ENCODE measurements at places on chromosomes 12 and 14. TPM values are rescaled to one million over a fixed set of nuclear protein-coding genes. Genes with fewer than 3 reads are reported as not detected.

DNA sequence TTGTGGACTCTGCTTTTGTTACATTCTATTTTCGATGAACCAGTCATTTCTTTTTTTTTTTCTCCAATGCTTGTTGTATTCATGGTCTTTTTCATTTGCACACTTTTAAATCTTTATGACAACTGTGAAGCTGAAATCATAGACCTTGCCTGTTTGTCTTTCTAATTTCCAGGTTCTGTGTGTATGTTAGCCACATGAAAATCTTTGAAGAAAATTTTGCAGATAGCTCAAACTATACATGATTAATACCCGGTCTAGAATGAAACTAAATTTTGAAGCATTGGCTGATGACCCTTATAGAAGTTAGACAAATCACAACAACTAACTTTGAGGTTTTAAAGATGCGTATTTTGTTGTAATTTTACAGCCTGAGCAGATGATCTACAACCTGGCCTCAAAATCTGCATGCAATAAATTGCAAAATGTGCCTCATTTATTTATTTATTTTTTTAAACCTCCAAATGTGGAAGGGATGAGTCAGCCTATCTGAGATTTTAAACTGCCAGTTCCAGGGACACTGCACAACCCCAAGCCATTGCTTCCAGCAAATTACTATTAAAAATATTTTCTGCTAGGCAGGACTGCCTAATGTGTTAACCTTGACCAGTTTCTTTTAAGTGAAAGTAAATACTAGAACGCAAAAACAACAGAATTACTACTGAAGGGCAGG lies 96.3 kb upstream of the NAV3 start:
- H3K36me3 ChIP-seq = no peaks in the 10 kb centered on the region
- H3K27me3 ChIP-seq = no peaks in the 10 kb centered on the region
- DNase-seq = peak; percentile 20
- no peak overlapping the region for H3K27ac ChIP-seq

The ITPK1 gene
- 29.5 TPM for total RNA-seq

DNA sequence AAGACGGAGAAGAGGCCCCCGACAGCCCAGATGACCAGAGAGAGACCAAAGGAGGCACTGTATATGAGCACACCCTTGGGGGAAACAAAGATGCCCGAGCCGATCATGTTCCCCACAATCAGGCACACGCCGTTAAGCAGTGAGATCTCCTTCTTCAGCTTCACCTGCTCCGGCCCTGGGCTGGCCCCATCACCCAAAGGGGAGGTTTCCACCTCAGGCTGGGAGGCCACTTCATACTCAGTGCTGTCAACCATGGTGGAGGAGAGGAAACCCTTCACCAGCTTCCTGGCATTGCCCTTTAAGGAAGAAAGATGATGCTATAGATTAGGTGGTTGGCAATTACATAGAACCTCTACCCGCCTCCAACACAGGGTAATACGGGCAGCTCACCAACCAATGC lies 2.1 kb downstream of the SLC7A7 start:
- no peak overlapping the region for H3K27ac ChIP-seq
- H3K27me3 ChIP-seq = no peaks in the 10 kb centered on the region
- no peaks in the 10 kb centered on the region for H3K36me3 ChIP-seq

DNA sequence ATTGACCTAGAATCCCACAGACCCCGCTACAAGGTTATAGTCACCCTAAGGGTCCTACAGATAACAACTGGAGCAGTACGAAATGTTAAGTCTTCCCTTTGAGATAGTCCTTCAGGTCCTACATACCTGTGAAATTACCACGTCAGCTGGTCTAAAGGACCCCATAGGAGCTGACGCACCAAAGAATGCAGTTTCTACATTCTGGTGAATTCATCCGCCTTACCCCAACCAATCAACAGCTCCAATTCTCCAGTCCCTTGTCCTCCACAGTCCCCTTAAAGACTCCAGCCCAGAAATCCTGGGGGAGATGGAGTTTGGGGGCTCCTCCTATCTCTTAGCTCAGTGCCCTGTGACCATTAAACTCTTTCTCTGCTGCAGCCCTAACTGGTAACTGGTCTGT lies 36.2 kb upstream of the PRMT8 start:
- no peaks in the 10 kb centered on the region for H3K27me3 ChIP-seq
- H3K27ac ChIP-seq = no peak overlapping the region
- no peak for DNase-seq
- H3K4me3 ChIP-seq = no peak overlapping the region

DNA sequence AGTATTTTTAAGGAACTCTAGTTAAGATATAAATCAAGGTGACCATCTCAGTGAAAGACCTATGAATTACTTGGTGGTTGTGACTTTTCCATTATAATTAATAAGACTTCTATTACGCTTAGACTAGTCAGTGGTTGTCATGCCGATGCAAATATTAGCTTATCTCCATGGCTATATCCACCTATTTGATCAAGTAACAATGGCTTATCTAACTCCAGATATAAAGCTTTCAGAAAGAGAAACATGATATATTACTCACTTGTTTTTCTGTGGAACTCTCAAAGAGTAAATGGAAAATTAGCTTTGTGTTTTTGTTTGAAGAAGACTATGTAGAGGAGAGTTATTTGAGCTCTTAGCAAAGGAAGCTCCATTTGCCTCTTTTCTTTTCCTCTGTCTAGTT lies 323.8 kb upstream of the DCN start:
- H3K27ac ChIP-seq = no peak overlapping the region
- no peaks in the 10 kb centered on the region for H3K27me3 ChIP-seq
- H3K36me3 ChIP-seq = no peaks in the 10 kb centered on the region
- DNase-seq = no peak
- no peaks in the 10 kb centered on the region for H3K4me1 ChIP-seq

- peak overlapping the region; percentile 27 for H3K27ac ChIP-seq
- H3K4me3 ChIP-seq = no peak overlapping the region
- H3K27me3 ChIP-seq = no peaks in the 10 kb centered on the region
- DNase-seq = no peak
- peaks cover 48% of the 10 kb centered on the region for H3K4me1 ChIP-seq
- no peaks in the 10 kb centered on the region for H3K36me3 ChIP-seq
Observed at GRCh38 chr12:124605150-124605882, 37.9 kb upstream of the NCOR2 start.

The FSCB gene
- total RNA-seq = 0.18 TPM

GRCh38 chr14:34235643-34236300 lies 226.3 kb downstream of the SPTSSA start:
- peaks cover 43% of the 10 kb centered on the region for H3K4me1 ChIP-seq
- no peak overlapping the region for H3K4me3 ChIP-seq
- H3K36me3 ChIP-seq = no peaks in the 10 kb centered on the region
- no peaks in the 10 kb centered on the region for H3K27me3 ChIP-seq

- no peak overlapping the region for H3K4me3 ChIP-seq
- no peak for DNase-seq
- no peak overlapping the region for H3K27ac ChIP-seq
- no peaks in the 10 kb centered on the region for H3K36me3 ChIP-seq
- no peaks in the 10 kb centered on the region for H3K4me1 ChIP-seq
Observed at GRCh38 chr14:34682787-34683321, 31.5 kb downstream of the CFL2 start.

GRCh38 chr14:65833267-65833880 lies 420.8 kb downstream of the FUT8 start:
- H3K36me3 ChIP-seq = no peaks in the 10 kb centered on the region
- H3K27me3 ChIP-seq = no peaks in the 10 kb centered on the region
- H3K27ac ChIP-seq = no peak overlapping the region
- DNase-seq = no peak

DNA sequence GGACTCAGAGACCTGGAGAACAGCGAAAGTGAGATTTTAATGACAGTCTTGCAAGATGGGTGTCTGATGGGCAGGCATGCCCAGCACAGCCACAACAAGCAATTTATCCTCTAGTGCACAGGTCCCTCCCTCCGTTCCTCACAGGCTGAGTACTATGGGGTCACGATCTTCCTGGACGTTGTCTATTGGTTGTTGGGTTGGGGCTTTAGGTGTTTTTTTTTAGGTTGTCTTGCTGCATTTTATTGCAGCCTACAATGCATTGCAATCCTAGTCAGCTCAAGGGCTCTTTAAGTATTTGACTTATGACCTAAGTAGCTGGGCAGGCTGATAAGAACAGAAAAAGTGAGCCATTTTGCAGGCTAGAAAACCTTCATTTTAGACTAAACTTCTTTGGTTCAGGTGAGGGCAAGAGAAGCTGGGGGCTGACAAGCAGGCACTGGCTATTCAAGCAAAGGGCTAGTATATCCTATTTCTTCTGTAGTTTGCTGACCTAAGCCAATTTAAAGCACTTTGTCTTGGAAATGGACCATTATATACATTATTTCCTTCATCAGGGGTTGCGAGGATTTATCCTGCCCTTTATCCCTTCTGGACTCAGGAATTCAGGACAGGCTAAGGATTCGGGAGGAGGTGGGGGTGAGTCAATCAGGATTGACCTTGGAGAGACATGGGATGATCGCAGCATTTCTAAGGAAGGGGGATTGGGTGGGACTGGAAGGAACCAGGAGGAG lies 6.0 kb downstream of the KRT7 start:
- H3K36me3 ChIP-seq = no peaks in the 10 kb centered on the region
- H3K4me3 ChIP-seq = no peak overlapping the region
- no peaks in the 10 kb centered on the region for H3K27me3 ChIP-seq
- peaks cover 12% of the 10 kb centered on the region for H3K4me1 ChIP-seq
- DNase-seq = no peak
- no peak overlapping the region for H3K27ac ChIP-seq

All from stomach (tissue), 19 donors.